Right ventricle myocardium inferior (tissue), 1 donor: ENCODE measurements at places on chromosomes 5 and 9. TPM values are rescaled to one million over a fixed set of nuclear protein-coding genes. Genes with fewer than 3 reads are reported as not detected.

SNCAIP gene
- total RNA-seq: 1.7 TPM

DAB2IP gene
- 53.0 TPM for total RNA-seq

LMX1B gene
- 1.2 TPM for total RNA-seq

FOXD4L4 gene
- not detected for total RNA-seq

ABL1 gene
- 33.0 TPM for total RNA-seq

CDC20B gene
- total RNA-seq: not detected

GKAP1 gene
- total RNA-seq: 26.4 TPM

NLN gene
- 16.5 TPM for total RNA-seq

BASP1 gene
- 3.2 TPM for total RNA-seq

RUFY1 gene
- 20.9 TPM for total RNA-seq

PSD2 gene
- not detected for total RNA-seq

PCDHA10 gene
- 0.11 TPM for total RNA-seq

ARL14EPL gene
- not detected for total RNA-seq

IL6ST gene
- total RNA-seq: 145 TPM

SETD9 gene
- 15.9 TPM for total RNA-seq

ELOVL7 gene
- 0.46 TPM for total RNA-seq
